NCI-H345 (cell line): ENCODE measurements at places on chromosomes 6 and 20.

- no peak for DNase-seq
These were observed 294.6 kb upstream of the ZNF337 start for GRCh38 chr20:25991051-25991755.

- DNase-seq = no peak
These were observed 23.8 kb upstream of the LAMP5 start for GRCh38 chr20:9490631-9491030.

DNA sequence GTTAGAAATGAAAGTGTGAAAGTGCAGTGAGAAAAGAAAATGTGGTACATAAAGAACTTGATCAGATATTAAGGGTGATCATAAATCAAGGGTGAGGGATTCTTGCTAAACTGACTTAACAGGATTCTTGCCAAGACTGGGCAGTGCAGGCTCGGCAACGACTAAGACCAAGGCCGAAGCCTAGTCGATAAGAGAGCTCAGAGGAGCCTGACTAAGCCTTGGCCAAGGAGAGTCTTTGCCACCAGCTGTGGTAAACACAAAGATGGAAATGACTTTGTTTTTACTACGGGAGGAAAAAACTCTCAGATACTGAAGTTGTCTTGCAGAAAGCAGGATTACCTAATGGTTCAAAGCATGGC lies 196.6 kb downstream of the LY86 start:
- no peak for DNase-seq

GRCh38 chr20:21808863-21809664 lies 103.6 kb downstream of the PAX1 start:
- peak; percentile 3 for DNase-seq

GRCh38 chr20:9441948-9442347 lies 72.4 kb upstream of the LAMP5 start:
- DNase-seq = no peak

GRCh38 chr6:108222504-108222903 lies 38.3 kb downstream of the SNX3 start:
- DNase-seq = no peak

GRCh38 chr6:72416744-72417465 lies 205.0 kb upstream of the KCNQ5 start:
- peak; percentile 29 for DNase-seq

- DNase-seq = no peak
These were observed 445.2 kb upstream of the CDH4 start for GRCh38 chr20:60806824-60807223.

GRCh38 chr6:53103993-53104675 lies 38.9 kb downstream of the FBXO9 start:
- peak; percentile 8 for DNase-seq

DNA sequence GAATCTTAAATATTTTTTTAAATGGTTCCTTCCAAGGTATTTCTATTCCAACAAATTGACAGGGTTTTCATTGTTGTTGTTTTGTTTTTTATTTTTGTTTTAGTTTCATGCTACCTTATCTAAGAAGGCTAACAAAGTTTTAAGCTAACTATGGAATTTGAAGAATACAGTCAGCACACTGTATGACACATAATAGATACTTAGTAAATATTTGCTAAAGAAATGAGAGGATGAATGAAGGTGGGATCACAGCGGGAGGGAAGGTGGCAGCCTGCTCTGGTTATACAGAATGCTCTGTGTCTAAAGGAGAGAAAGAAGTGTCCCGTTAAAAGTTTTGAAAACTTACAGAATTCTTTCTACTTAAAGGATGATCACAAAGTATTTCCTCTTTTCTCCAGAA lies 43.7 kb upstream of the DST start:
- no peak for DNase-seq

GRCh38 chr6:132107896-132108295 lies 156.7 kb upstream of the CCN2 start:
- DNase-seq = no peak

DNA sequence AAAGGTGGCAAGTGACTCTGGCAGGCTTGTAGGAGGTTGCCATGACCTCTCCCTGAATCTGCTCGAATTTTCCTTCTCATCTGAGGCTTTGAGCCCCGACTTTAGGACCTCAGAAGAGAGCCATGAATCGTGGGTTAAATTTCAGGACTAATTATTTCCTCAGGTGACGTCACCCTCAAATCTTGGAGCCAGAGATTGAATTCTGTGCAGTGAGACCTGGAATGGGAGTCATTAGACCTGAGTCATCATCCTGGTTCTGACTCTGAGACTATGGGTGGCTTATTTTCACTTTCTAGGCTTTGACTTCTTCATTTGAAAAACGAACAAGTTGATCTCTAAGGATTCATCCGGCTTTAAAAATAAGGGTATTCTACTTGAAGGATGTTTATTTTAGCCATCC lies 48.5 kb upstream of the PDYN start:
- no peak for DNase-seq

GRCh38 chr20:14337400-14338171 lies at the start of gene FLRT3:
FLRT3 (minus strand) TSS chr20:14337612; CDS start chr20:14327506, 10,106 bp downstream.
- DNase-seq = peak; percentile 88

DNA sequence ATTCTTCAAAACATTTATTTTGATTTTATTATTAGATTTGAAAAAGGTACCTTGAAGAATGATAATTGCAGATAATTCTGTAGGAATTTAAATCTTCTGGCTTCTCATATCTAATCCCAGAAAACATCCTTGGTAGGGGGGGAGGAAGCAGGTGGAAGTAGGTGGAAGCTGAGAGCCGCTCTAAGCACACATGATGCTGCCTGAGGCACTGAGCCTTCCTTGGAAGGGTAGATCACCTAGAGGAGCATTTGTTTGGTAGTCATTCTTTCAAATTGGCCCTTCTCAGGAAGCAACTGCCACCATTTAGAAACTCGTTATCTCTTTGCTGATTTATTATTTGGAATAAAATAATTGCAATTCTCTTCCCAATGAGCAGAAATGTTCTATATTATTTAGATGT lies 623.3 kb downstream of the CD109 start:
- DNase-seq = no peak

DNA sequence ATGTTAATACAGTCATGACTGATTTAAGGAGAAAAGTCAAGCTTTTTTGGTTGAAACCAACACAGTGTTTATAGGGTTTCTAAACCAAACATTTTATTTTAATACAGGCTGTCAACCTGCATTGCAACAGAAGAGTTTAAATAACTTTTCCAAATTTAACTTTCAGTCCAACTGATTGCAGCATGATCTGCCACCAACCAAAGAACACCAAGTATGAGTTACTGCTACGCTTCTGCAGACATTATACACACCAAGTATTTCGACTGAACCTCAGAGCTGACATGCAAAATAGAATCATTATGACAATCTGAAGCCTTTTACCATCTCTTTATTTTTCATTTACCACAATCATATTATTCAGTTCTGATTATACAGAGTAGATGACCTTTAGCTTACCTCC lies 151.2 kb upstream of the DST start:
- no peak for DNase-seq

- DNase-seq = no peak
These were observed 447.3 kb upstream of the JARID2 start for GRCh38 chr6:14798594-14798982.

DNA sequence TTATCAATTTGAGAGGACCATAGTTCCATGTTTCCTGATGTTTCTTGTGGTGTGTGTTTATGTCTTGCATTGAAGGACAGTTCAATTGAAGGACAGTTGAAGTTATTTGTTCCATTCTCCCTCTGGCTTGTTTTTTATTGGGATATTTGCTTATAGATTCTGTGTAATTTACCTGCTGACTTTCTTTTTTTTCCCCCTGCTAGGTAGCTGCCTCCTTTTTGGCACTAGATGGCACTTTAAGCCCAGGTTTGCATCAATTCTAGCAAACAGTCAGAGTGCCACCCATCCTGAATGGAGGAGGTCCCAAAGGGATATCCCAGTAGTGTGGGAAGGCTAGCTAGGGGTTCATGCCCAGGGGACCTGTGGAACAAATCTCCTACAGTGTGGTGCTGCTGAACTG lies 78.1 kb downstream of the CFAP61 start:
- DNase-seq = peak; percentile 14

DNA sequence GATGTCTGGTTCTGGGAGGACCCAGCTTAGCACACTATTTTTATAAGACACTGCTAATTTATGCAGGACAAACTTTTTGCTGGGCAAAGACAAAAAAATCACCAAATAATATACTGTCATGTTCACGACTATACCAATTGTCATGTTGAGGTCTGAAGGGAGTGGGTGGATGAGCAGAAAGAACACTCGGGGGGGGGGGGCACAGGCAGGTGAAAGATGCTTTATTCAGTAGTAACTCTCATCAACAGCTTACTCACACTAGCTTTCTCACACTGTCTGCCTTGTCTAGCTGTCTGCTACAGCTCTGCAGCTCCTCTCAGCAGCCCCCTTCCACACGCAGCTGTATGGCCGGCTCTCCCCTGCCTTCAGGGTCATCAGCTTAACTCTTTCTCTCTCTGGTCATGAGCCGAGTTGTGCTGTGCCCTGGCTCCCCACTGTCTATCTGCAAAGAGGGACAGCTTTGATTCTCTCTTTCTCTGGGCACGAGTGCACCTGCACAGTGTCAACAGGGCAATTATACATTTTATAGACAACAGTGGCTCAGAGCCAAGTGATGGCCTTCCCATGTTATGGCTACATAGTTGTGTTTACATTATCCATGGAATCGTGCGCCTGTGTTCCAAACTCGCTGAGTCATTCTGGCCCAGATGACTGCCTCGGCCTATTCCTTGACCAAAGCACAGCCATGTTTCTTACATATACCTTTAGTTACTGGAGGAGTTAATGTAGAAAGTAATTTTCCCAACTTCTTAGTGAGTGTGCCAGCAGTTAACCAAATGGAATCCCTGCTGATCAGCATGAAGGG lies 187.7 kb upstream of the PRSS16 start:
- peak; percentile 91 for DNase-seq

DNA sequence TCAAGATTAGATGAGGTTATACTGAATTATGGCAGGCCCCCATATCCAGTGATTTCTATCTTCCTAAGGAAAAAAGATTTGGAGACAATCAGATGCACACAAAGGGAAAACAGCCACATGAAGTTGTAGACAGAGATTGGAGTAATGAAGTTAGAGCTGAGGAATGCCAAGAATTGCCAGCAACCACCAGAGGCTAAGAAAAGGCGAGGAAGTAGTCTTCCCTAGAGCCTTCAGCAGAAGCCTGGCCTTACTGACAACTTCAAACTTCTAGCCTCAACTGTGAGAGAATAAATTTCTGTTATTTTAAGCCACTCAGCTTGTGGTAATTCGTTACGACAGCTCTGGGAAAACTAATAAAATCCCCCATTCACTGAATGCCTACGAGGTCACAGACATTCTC lies 473.9 kb downstream of the COL12A1 start:
- no peak for DNase-seq

- peak; percentile 91 for DNase-seq
These were observed 9.8 kb upstream of the ZFP64 start for GRCh38 chr20:52201395-52201794.

DNA sequence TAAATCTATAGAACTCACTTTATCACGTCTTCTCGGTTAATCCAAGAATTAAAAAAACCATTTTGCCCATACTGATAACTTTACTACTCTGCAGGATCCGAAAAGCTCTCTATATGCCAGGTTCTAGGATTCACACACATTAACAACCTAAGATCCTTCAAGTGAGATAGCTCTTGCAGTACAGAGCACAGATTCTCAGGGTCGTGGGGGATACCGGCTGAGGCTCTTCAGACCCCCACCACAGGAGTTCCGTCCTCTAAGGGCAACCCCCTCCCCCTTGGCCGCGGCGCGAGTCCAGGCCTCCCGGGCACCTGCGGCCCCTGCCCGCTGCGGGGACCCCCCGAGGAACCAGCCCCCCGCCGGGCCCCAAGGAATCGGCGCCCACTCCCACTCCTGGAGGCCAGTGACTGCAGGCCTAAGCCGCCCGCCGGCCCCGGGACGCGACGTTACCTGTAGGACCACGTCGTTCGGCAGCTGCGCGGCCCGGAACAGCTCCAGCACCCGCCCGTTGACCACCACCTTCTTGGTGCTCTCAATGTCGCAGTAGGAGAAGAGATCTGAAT lies 892 bp downstream of the REPS1 start:
- DNase-seq = no peak

DNA sequence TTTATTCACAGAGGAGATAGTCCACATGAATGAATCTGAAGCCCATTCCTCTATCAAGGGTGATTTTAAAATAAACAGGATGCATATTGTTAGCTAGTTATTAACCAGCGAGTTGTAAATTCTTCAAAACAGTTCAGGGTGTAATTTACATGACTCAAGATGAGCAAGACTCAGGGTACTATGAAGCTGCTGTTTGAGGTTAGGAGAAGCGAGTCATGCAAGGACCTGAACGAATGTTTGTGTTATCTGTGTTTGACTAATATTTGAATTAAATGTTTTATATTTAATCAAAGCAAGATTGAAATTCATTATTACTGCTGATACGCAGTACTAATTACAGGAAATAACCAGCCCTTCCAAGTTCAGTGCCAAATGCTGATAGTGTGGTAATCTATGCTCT lies 191.1 kb downstream of the SAMD5 start:
- no peak for DNase-seq

- DNase-seq = no peak
These were observed 54.9 kb upstream of the TULP4 start for GRCh38 chr6:158257425-158257759.

DNA sequence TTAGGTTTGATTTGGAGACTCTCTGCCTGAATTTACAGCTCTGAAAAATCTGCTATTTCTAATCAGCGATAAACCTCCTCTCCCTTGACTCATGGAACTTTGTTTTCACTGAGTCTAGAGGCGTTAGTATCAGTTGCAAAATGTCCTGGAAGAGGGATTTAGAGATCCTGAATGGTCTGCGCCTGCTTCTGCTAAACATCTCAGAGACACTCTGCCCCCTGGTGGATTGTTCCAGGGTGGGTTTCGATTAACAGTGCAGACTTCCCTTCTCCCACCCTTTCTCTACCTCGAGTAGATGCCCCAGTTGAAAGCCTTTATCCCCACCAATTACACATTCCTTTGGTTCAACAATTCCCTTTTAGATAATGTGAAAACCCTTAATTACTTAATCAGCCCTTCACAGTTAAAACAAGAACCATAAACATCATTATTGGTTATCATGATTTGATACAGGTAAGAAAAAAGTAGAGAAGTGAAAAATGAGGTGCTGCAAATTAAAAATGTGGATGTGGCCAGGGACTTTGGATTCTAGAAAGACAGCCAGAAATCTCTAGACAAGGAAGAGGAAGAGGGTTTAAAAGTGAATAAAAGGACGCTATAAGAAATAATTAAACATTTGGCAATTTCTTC lies 5.5 kb downstream of the HTR1B start:
- DNase-seq = peak; percentile 24

GRCh38 chr6:14274546-14275492 lies 157.2 kb downstream of the CD83 start:
- DNase-seq = no peak

DNA sequence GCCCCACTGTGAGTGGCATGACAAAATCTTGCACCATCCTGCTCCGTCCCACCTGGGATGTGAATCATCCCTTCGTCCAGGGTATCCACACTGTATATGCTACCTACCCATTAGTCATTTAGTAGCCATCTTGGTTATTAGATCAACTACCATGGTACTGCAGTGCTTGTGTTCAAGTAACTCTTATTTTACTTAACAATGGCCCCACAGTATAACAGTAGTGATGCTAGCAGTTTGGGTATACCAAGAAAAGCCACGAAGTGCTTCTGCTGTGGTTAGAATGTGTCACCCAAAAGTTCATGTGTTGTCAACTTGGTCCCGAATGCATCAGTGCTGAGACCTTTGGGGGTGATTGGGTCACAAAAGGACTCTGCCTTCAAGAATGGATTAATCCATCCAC lies 11.7 kb downstream of the OSER1 start:
- no peak for DNase-seq

GRCh38 chr6:21149470-21149869 lies 444.1 kb upstream of the SOX4 start:
- no peak for DNase-seq

GRCh38 chr6:13561624-13562267 lies 12.7 kb upstream of the SIRT5 start:
- no peak for DNase-seq
